A549 treated with RU486 at 1 μM for 4 hours (cell line): ENCODE measurements at places on chromosomes 2 and 18. TPM values are rescaled to one million over a fixed set of nuclear protein-coding genes. Genes with fewer than 3 reads are reported as not detected.

Gene TBR1
- 0.09 to 0.14 TPM in 2 of 5 replicates, not detected in the others for total RNA-seq

Gene ANKRD62
- total RNA-seq = not detected in 5 replicates

Gene YPEL5
- total RNA-seq = 48.0 to 57.4 TPM (median 53.3 TPM) in 5 replicates

Gene ECEL1
- total RNA-seq = 0.19 to 0.74 TPM (median 0.23 TPM) in 5 replicates

Gene GTF2A1L
- total RNA-seq = not detected in 5 replicates

Gene IL36A
- not detected in 5 replicates for total RNA-seq

Gene TM4SF20
- total RNA-seq = 6.4 to 10.7 TPM (median 9.8 TPM) in 5 replicates

Gene REG3A
- total RNA-seq = not detected in 5 replicates

Gene FARSB
- total RNA-seq = 33.8 to 49.6 TPM (median 44.3 TPM) in 5 replicates

Gene PPP1R1C
- total RNA-seq = 1.7 to 3.3 TPM (median 1.8 TPM) in 5 replicates

Gene ALLC
- 0.21 TPM in 1 of 5 replicates, not detected in the others for total RNA-seq

Gene SERPINB4
- total RNA-seq = 0.11 to 0.18 TPM (median 0.15 TPM) in 4 of 5 replicates, not detected in the other

Gene DLGAP1
- 0.03 to 0.10 TPM in 2 of 5 replicates, not detected in the others for total RNA-seq

Gene NPC1
- total RNA-seq = 72.0 to 111 TPM (median 92.2 TPM) in 5 replicates

Gene AGXT
- not detected in 5 replicates for total RNA-seq

Gene SERPINB3
- 0.09 to 0.21 TPM (median 0.14 TPM) in 3 of 5 replicates, not detected in the others for total RNA-seq

Gene REEP1
- total RNA-seq = 0.55 to 0.62 TPM (median 0.61 TPM) in 5 replicates

Gene VPS4B
- total RNA-seq = 18.5 to 24.2 TPM (median 20.6 TPM) in 5 replicates

Gene BOLL
- not detected in 5 replicates for total RNA-seq

Gene STARD6
- not detected in 5 replicates for total RNA-seq

Gene KCNG2
- total RNA-seq = not detected in 5 replicates

Gene GCG
- not detected in 5 replicates for total RNA-seq

Gene CHRNG
- total RNA-seq = not detected in 5 replicates

Gene KIF5C
- 0.16 to 0.42 TPM (median 0.35 TPM) in 5 replicates for total RNA-seq

Gene MC5R
- total RNA-seq = 0.07 TPM in 1 of 5 replicates, not detected in the others

Gene HOXD1
- 0.12 to 0.44 TPM (median 0.21 TPM) in 5 replicates for total RNA-seq

Gene HOXD3
- 0.14 to 0.33 TPM (median 0.21 TPM) in 4 of 5 replicates, not detected in the other for total RNA-seq

Gene ZSWIM2
- total RNA-seq = not detected in 5 replicates

Gene DNPEP
- 51.3 to 65.5 TPM (median 63.4 TPM) in 5 replicates for total RNA-seq

Gene ABCA12
- total RNA-seq = 0.14 to 0.42 TPM (median 0.22 TPM) in 5 replicates

Gene DSG1
- total RNA-seq = not detected in 5 replicates

Gene TMEM37
- total RNA-seq = 1.5 to 2.7 TPM (median 2.2 TPM) in 5 replicates

Gene DOK6
- not detected in 5 replicates for total RNA-seq

Gene SLC5A7
- total RNA-seq = not detected in 5 replicates

Gene HAAO
- not detected in 5 replicates for total RNA-seq

Gene ALPG
- 0.08 to 0.30 TPM (median 0.14 TPM) in 5 replicates for total RNA-seq

Gene DYSF
- 0.56 to 0.81 TPM (median 0.67 TPM) in 5 replicates for total RNA-seq

Gene TXNDC9
- total RNA-seq = 40.1 to 57.4 TPM (median 45.5 TPM) in 5 replicates

Gene SPDYA
- 0.14 to 0.25 TPM in 2 of 5 replicates, not detected in the others for total RNA-seq

Gene C2orf81
- total RNA-seq = 1.9 to 3.5 TPM (median 3.2 TPM) in 5 replicates

Gene SIGLEC15
- total RNA-seq = 0.07 to 0.08 TPM (median 0.07 TPM) in 3 of 5 replicates, not detected in the others

Gene EFHD1
- 1.8 to 2.4 TPM (median 1.9 TPM) in 5 replicates for total RNA-seq

Gene DPY30
- 86.8 to 122 TPM (median 115 TPM) in 5 replicates for total RNA-seq

Gene MOGAT1
- not detected in 5 replicates for total RNA-seq
